ENCODE measurements at places on chromosomes 7 and 10.

DNA sequence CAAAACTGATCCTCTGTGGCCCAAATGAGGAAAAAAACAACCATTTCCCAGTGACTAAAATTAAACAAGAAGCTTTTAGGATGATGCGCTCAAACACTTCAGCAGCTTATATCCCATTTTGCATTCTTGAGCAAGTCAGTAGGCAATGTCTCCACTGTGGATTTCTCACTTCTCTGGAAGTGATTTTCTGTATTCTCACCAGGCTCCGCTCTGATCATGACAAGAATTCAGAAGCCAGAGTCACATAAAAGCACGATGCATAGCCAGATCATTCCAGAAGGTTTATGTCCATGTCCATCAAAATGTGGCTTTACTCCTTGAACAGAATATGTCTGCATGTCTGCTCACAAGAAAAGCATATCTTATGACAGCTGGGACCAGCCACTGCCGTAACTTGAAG is 481.4 kb downstream of the ADRA2A start:
- H3K4me1 ChIP-seq, result no peaks in the 10 kb centered on the region
- DNase-seq, result no peak
- no peak overlapping the region for H3K4me3 ChIP-seq

DNA sequence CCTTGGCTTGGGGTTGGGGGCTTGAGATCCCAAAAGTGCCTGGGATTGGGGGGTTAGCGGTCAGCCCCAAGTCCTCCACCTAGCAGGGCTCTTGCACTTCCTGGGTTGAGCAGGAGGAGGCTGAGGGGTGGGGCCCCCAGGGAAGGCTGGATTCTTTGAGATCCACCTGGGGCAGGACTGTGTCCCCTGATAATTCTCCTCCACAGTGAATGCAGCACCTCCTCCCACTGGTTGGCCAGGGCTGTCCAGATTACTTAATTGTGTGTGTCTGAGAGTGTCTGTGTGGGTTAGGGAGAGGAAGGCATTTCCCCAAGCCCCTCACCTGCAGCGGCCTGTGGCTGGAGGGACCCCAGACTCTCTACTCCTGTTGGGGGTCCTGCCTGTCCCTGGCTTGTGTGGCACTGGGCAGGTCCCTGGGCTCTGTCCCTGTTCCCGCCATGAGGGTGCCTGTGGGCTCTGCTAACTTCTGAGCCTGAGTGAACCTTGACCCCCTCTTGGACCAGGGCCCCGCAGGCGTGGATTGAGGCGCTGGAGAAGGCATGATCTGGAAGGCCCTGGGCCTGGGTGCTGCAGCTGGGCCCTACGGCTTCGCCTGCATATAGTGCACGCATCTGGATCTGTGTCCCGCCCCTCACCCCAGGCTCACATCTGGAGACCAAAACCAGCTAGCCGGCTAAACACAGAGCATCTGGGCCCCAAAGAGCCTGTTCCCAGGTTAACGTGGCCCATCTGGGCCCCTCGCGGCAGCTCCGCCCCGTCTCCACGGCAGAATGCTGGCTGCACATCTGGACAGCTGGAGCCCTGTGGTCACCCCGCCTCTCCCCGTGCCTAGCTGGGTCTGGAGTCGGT is 10.4 kb downstream of the TMEM270 start:
- H3K27ac ChIP-seq, result no peak overlapping the region
- DNase-seq, result no peak
- no peaks in the 10 kb centered on the region for H3K36me3 ChIP-seq
- H3K4me1 ChIP-seq, result no peaks in the 10 kb centered on the region
- H3K27me3 ChIP-seq, result no peaks in the 10 kb centered on the region

GRCh38 chr10:61859786-61860185 is 41.7 kb upstream of the ARID5B start:
- DNase-seq, result no peak
- no peaks in the 10 kb centered on the region for H3K36me3 ChIP-seq
- H3K27me3 ChIP-seq, result no peaks in the 10 kb centered on the region
- no peaks in the 10 kb centered on the region for H3K4me1 ChIP-seq

GRCh38 chr7:35792873-35793489 is 7.9 kb upstream of the SEPTIN7 start:
- H3K27me3 ChIP-seq, result peaks cover 4% of the 10 kb centered on the region
- no peak overlapping the region for H3K4me3 ChIP-seq
- peaks cover 4% of the 10 kb centered on the region for H3K36me3 ChIP-seq
- H3K4me1 ChIP-seq, result no peaks in the 10 kb centered on the region

GRCh38 chr7:155230169-155230593 is 67.5 kb upstream of the INSIG1 start:
- DNase-seq, result no peak
- H3K4me1 ChIP-seq, result no peaks in the 10 kb centered on the region
- no peak overlapping the region for H3K27ac ChIP-seq
- no peak overlapping the region for H3K4me3 ChIP-seq
- H3K36me3 ChIP-seq, result no peaks in the 10 kb centered on the region

DNA sequence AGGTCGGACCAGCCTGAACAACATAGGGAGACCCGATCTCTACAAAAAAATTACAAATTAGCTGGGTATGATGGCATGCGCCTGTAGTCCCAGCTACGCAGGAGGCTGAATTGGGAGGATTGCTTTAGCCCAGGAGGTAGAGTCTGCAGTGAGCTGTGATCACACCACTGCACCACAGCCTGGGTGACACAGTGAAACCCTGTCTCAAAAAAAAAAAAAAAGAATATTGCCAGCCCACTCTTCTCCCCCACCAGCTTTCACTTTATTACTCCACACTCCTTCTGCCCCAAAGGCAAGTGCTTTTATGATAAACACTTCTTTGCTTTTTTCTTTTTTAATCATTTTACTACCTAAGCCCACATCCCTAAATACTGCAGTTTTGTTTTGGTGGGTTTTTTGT is 14.8 kb downstream of the RAB19 start:
- H3K27me3 ChIP-seq, result no peaks in the 10 kb centered on the region
- no peak overlapping the region for H3K27ac ChIP-seq
